ENCODE measurements at places on chromosomes 5 and 9.

GRCh38 chr5:112127861-112128260 is 291.2 kb downstream of the EPB41L4A start:
- no peak for DNase-seq

- DNase-seq: no peak
Measured at GRCh38 chr5:8720506-8720905, 825.4 kb downstream of the SEMA5A start.

DNA sequence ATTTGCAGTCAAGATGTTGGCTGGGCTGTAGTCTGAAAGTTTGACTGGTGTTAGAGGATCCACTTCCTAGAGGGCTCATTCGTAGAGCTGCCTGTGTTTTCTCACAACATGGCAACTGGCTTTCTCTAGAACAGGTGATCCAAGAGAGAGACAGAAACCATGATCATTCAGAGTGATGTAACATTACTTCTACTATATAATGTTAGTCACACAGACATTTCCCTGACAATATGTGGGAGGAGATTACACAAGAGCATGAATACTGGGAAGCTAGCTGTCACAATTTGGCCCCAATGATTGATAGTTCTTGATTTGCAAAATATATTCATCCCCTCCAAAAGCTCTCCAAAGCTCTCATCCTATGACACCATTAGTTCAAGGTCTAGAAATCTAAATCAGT is 10.9 kb upstream of the TMEM161B start:
- no peak for DNase-seq

GRCh38 chr9:130869250-130869649 is 27.4 kb downstream of the QRFP start:
- DNase-seq: peak; percentile 83

DNA sequence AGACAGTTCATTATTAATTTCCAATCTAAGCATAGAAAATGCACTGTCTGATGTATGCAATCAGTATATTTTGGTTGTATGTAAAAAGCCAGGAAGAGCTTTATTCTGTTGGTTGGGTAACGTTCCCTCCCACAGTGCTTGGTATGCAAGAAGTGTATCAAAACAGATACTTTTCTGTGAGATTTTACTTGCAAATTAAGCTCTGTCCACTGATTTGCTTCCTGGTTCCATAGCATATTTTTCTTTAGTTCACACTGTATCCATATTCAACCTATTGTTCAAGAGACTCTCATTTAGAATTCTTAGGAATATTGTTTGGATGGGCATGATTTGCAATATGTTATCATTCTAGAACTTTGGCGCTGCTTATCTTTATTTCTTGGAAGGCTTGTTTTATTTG is 47.4 kb downstream of the RNF180 start:
- DNase-seq: no peak

DNA sequence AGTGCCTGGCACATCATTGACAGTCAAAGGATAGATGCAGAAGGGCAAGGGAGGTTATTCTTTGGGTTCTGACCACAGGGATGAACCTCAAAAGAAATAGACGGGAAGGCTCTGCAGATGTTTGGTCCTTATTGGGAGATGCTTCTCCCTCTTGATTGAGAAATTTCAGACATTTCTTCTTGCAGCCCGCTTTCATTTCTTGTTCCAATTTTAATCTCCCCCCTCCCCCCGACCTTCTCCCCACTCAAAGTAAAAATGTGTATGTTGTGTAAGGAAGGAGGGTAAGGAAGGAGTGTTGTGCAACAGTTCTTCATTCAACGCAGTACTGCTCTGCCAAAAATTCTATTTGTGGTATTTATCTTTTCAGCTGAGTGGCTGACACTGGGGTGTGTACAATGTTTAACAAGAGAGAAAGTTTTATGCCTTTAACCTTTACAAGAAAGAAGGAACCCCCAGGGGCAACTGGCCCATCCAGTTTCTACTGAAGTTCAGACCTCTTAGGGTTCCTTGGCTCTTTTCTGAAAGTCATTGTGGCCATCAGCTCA is 46.3 kb upstream of the TNFSF15 start:
- no peak for DNase-seq

DNA sequence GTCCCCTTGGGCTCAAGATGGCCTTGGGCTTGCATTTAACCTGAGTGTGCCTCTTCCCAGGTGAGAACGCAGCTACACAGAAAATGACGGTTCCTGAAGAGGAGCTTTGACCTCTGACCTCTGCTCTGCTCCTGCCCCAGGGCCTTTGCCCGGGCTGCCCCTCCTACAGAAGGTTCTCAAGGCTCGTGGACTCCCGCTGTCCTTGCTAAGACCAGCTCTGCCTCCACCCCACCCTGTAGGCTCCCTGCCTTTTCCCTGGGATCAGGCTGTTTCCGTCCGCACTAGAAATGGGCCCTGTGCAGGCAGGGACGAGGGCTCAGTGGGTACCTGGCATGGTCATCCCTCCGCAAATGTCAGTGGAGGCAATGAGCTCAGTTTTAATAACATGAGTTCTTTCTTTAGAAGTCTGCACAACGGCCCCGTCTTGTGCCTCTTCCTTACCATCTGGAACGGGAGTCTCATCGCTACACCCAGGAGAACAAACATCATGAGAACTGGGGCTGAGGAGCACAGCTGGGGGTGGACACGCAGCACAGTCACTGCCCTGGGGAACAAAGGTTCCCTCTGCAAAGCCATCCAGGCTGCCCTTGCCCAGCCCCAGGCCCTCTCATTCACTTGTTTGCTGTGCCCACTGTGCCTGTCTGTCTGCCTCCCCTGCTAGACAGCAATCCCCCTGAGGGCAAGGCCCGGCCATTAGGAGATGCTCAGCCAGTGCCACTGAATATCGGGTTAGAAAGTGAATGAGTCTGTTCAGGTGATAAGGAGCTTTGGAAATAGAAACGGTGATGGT is 26.7 kb upstream of the LPCAT1 start:
- DNase-seq: no peak

- DNase-seq: no peak
Measured at GRCh38 chr5:135973323-135974020, 18.7 kb upstream of the LECT2 start.

DNA sequence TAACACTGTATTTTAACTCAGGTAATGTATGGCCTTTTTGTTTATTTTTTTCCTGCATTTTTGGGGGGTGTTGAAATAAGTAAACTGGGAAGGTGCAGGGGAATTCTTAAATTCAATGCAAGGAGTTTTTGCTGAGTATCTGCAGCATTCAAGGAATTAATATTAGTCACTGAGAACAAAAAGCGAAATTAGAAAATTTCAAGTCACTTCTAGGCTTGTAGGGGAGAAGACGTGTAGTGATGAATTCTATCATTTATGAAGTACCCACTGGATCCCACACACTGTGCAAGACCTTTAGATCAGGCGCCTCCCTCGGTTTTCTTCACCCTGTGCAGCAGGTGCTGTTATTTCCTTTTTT is 1.2 kb downstream of the EHMT1 start:
- no peak for DNase-seq

- no peak for DNase-seq
Measured at GRCh38 chr5:143474616-143475015, 71.1 kb upstream of the NR3C1 start.
